ENCODE measurements at places on chromosomes 6 and 20. TPM values are rescaled to one million over a fixed set of nuclear protein-coding genes. Genes with fewer than 3 reads are reported as not detected.

- DNase-seq: no peak
These were observed 170.8 kb downstream of the SASH1 start for GRCh38 chr6:148513145-148514071.

DNA sequence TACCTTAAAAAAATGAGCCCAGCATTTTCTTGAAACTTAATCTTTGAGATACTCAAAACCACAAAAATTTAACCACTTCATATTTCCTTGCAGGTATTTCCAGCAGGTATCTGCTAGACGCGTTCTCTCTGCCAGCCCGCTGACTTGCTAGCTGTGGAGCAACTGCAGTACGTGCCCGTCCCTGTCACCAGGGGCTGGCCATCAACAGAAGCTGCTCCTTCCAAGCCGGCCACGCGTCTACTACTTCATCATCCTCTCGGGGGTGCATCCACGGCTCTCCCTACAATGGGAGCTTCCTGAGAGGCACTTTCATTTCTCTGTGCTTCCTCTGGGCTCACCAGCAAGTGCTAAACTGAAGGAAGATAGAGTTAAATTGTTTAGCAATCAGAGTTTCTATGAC is 132.4 kb downstream of the DTNBP1 start:
- DNase-seq: no peak

DNA sequence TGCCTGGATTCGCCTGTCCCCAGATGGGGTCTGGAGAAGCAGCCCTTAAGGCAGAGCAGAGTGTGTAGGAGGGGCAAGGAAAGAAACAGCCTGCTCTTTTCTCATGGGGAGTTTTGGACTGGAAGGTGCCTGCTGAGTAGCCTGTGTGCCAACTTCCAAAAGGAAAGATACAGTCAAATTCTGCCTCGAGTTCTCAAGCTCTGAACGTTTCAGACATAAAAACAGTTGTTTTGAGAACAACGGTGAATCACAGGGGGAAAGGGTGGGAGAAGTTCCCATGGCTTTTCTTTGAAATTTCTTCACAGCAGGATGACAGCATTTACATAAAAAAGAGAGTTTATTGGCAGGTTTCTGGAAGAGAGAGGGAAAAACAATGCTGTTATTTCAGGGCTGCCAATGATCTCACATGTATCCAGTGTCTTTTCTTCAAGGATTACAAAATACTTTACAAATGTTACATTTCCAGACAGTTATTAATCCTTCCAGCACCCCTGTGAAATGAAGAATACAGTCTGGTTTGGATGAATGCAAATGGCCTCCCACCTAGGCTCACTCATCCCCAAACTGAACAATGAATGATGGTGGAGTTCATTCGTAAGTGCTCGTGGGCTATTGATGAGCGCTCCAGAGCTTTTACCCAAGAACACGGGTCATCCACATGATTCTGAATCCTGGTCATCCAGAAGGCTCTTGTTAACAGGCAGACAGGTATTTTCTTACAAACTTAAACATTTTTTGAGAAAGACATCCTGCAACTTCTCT is 33.8 kb upstream of the ECI2 start:
- no peak for DNase-seq

DNA sequence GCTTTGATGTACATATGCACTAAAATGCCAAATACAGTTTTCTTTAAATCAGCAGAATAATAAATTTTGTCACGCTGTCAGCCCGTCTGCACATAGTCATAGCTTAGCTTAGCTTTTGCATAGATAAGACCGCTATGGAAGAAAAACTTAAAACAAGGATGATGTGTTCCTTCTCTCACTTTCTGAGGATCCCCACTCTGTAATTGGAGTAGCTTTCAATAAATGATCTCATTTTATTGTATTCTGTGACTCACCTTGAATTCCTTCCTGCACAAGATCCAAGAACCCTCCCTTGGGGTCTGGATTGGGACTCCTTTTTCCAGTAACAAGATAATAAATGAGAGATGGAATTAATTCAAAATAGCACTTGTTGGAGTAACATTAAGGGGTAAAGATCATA is 186.2 kb downstream of the CDH26 start:
- DNase-seq: peak; percentile 17

GRCh38 chr6:75503291-75503690 is 9.7 kb upstream of the FILIP1 start:
- no peak for DNase-seq

GRCh38 chr6:55184782-55185530 is 10.6 kb downstream of the HCRTR2 start:
- DNase-seq: peak; percentile 4

DNA sequence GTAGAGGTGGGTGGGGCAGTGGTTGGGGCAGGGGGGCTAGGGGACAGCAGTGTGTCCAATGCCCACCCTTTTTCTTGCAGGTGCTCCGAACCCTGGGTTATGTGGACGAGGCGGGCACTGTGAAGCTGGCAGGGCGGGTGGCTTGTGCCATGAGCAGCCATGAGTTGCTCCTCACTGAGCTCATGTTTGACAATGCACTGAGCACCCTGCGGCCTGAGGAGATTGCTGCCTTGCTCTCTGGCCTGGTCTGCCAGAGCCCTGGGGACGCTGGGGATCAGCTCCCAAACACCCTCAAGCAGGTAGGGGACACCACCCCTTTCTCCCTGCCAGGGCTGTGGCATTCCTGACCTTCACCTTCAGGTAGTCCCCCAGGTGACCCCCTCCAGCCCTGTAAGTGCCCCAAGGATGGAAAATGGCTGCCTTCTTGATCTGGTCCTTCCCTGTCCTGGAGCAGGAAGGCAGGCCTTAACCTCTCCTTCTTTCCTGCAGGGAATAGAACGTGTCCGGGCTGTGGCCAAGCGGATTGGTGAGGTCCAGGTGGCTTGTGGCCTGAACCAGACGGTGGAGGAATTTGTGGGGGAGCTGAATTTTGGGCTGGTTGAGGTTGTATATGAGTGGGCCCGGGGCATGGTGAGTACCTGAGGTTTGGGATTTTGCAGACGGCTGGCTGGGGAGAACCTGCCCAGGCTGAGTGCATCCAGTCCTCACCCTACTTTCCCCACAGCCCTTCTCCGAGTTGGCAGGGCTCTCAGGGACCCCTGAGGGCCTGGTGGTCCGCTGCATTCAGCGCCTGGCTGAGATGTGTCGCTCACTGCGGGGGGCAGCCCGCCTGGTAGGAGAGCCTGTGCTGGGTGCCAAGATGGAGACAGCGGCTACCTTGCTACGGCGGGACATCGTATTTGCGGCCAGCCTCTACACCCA is 2.9 kb downstream of the DXO start:
- no peak for DNase-seq

- DNase-seq: no peak
These were observed 16.9 kb upstream of the SLC16A10 start for GRCh38 chr6:111070105-111071005.

PLEKHG1 gene
- total RNA-seq: 10.5 TPM

CCN5 gene
- not detected for total RNA-seq

All from bronchial epithelial cell (primary cell).